Tibial nerve (tissue), 4 donors: ENCODE measurements at places on chromosomes 7 and 10.

DNA sequence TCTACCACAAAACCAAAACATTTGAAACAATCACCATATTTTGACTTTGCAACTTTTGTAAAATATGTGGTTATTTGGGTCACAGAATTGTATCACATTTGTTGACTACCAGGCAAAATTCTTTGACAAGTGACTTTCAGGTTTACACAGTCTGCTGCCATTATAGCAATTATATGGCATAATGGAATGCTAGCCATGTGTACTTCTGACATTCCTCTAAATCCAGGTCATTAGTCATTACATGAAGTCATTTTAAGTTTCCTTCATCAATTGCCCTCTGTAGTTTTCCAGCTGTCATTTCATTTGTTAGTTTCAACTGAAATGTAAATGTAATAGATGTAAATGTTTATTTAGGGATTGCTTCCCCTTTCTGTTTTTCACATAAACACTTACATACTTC lies 137.5 kb downstream of the IMMP2L start:
- DNase-seq = no peak

DNA sequence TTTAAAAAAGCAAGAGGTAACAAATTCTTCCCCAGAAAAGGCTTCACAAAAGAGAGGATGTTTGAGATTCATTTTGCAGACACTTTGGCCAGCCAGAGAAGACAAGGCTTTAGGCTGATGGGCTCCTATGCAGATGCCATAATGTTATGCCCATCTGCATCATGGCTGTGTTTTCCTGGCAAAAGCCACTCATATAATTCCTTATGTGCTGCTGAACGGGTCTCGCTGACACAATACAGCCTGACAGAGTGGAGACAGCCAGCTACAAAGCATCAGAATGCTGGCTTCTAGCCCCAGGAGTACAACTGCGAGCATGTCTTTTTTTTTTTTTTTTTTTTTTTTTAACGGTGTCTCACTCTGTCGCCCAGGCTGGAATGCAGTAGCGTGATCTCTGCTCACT lies 1157.4 kb upstream of the AUTS2 start:
- DNase-seq = no peak

DNA sequence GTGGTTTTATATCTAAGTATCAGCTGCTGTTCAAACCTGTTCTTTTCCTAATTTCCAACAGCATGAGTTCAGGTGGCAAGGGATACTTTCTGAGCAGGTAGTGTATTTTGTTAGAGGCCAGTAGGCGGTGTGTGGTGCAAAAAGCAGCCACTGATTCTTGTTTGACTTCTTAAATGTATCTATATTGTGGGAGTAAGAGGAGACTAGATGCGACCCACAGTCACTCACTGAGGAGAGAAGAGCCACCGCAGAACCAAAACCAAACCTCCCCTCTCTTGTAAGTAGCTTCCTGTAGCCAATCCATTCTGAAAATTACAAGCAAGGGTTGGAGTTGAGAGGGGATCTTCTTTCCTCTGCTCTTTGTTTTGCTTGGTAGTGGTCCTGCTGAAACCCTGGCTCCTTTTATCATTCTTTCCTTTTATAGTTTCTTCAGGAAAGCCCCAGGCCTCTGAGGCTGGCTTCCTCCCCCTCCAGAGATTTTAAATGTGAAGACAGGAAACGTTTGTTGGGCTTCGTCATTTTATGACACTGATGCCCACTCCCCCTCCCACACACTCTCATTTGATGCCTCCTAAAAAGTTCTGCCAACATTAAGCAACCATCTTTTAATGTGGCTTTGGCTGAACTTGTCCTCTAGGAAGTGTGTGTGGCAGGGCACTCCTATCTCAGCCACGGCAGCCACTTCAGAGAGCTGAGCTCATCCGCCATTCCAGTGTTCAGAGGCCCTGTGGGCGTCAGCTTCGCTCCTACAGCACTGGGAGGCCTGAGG lies 566.0 kb downstream of the SUGCT start:
- no peak for DNase-seq

GRCh38 chr7:132759482-132760243 lies 183.4 kb upstream of the PLXNA4 start:
- no peak for DNase-seq

DNA sequence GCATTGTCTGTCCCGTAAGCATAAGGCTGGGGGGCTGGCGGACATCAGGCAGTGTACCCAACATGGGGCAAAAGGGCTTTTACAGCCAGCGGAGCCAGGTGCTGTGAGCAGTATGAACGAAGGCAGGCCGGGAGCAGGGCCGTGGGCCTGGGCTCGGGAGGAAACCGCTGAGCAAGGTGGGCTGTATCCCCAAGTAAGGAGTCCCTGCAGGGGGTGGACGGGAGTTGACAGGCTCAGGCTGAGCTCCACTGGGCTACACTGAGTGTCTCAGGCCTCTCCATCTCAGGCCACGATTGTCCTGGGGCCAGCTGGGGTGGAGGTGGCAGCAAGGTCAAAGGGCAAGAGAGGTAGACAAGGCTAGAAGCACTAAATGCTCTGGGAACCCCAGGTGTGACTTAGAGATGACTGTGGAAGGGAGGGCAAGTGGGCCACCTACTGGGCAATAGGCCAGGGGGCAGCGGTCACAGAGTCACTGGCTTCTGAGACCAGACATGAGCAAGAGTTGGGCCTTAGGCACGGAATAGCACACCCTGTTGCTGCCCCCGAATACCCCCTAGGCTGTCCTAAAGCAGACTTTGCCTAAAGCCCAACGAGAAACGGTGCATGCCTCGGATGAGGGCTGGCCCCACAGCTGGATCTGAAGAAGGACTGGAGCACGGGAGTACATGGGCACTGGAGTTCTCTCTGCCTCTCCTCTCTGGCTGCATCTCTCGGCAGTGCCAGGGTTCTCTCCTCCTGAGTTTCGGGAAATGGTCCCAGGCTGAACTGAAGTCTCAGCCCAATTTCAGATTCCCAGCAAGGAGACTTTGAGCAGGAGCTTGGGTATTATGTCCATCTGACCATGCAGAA lies 10.8 kb upstream of the RAMP3 start:
- no peak for DNase-seq

- DNase-seq = no peak
These were observed 42.0 kb upstream of the MMD2 start for GRCh38 chr7:5001003-5001402.

GRCh38 chr10:79116801-79117723 lies 48.3 kb downstream of the ZMIZ1 start:
- peak; percentile 66 for DNase-seq

DNA sequence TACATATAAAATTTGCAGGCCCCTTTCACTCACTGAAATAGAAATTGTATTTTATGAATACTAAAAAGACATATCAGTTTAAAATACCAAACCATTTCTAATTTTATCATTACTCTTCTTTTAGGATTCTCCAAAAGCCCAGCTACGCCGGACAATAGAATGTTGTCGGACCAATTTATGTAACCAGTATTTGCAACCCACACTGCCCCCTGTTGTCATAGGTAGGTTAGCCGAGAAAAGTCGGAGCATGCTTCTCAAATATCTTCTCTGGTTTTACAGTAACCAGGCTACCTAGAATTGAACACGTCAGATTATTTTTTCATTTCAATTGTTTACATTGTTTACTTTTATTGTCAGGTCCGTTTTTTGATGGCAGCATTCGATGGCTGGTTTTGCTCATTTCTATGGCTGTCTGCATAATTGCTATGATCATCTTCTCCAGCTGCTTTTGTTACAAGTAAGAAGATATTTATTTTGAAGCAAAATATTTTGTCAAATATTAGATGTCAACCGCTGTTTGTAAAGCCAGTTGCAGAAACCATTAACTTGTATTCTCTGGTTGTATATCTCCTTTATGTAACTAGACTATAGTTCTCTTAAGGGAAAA lies 57.6 kb downstream of the MMRN2 start:
- peak; percentile 91 for DNase-seq

- no peak for DNase-seq
These were observed 1040.1 kb upstream of the LRRN3 start for GRCh38 chr7:110050785-110051184.

DNA sequence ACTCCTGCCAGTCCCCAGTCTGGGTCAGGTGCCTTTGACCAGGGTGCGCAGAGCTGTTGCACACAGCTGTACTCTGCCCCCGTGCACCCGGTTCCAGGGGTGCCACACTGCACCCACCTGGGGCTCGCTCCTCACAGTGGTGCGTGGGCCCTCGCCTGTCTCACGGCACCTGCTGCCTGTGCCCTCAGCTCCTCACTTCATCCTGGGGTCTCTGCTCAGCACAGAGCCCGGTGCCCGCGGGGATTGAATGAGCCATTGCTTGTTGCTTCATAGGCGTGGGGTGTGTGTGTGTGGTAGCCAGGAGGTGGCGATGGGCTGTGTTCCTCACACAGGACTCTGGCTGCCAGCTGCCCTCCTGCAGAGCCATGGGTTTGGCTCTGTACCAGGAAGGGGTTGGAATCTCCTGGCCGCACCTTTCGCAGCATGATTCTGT lies 18.5 kb downstream of the EIF3B start:
- no peak for DNase-seq

GRCh38 chr7:11155883-11156282 lies 182.2 kb downstream of the PHF14 start:
- no peak for DNase-seq

DNA sequence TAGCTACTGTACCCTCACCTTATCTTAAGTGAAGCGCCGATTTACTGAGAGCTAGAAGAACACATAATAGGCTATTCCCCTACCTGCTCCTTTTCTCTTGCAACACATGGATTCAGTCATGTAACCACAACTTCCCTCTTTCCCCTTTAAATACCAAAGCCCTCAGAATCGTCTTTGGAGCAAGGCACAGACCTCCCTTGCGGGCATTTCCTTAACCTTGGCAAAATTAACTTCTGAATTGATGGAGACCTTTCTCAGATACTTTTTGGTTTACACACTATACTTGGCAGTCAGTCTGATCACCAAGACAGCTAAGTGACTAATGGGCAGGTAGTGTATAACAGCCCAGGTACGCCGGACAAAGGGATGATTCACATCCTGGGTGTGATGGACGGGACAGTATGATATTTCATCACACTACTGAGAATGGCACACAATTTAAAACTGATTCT lies 72.7 kb upstream of the SEC61G start:
- DNase-seq = no peak

- DNase-seq = no peak
These were observed 83.3 kb upstream of the KLF6 start for GRCh38 chr10:3868271-3868664.

- DNase-seq = no peak
These were observed 207.8 kb downstream of the DYNC1I1 start for GRCh38 chr7:95980167-95980566.

DNA sequence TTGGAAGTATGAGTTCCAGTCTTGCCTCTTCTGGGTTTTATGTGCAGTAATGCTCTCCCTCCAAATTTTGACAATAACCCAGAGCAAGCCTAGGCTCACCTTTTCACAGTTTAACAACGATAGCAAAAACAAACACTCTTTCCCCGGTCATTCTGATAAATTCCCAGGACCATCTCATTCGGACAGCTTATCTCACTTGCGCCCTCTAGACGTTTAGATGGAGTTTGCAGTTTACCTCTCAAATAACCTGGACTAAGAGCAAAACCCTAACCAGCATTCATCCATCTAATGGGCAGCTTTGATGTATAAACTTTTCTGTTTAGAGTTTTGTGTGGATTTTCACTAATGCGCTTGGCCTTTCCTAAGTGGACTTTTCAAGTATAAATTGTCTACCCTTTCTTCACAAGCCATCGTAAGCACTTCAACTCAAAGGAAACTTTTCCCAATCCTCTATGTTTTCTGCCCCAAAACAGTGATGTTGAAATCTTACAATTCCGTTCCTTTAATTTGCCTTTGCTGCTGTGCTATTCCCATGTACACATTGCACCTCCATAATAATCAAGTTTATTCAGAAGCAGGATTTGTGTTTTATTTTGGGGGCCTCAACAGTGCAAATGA lies 114.9 kb downstream of the HDAC9 start:
- peak; percentile 41 for DNase-seq

- no peak for DNase-seq
These were observed 69.7 kb upstream of the STK17A start for GRCh38 chr7:43513251-43513650.

DNA sequence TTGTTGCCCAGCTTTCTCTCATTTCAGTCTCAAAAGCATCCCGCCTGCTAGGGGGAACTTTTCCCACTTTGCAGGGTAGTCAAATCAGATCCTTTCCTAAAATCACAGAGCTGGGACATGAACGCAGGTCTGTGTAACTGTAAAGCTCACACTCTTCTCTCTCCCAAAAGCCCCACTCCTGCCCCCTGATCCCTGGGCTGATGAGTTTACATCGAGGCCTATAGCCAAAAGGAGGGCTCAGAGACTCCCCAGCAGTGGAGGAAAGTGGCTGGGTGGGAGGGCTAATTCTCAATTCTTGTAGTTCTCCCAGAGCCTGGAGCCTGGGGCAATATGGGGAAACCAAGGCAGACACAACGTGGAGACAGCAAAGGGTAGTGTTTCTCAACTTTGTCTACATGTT lies 6.5 kb upstream of the MTPAP start:
- no peak for DNase-seq

GRCh38 chr10:132405463-132405991 lies 8.5 kb downstream of the PWWP2B start:
- no peak for DNase-seq

DNA sequence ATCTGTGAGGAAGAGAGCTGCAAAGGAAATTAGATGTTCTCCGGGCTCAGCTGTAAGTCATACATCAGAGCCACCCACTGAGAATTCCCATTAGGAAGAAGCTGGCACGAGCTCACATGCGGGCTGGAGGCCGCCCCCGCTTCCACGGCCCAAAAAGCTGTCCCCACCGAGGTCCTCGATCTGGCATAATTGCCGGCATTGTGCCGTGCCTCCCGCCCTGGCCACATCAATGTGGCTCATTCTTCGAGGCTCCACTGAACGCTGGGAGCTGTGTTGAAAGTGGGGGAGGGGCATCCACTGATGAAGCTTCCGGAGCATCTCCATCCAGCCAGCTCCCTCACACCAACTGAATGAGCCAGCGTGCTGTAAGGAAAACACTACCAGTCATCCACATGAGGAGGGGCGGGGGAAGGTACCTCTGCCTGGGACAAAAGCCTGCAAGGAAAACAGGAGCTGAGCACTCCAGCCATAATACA lies 173.1 kb downstream of the PTPRN2 start:
- no peak for DNase-seq

GRCh38 chr7:157432957-157433576 lies 96.3 kb downstream of the DNAJB6 start:
- peak; percentile 70 for DNase-seq

DNA sequence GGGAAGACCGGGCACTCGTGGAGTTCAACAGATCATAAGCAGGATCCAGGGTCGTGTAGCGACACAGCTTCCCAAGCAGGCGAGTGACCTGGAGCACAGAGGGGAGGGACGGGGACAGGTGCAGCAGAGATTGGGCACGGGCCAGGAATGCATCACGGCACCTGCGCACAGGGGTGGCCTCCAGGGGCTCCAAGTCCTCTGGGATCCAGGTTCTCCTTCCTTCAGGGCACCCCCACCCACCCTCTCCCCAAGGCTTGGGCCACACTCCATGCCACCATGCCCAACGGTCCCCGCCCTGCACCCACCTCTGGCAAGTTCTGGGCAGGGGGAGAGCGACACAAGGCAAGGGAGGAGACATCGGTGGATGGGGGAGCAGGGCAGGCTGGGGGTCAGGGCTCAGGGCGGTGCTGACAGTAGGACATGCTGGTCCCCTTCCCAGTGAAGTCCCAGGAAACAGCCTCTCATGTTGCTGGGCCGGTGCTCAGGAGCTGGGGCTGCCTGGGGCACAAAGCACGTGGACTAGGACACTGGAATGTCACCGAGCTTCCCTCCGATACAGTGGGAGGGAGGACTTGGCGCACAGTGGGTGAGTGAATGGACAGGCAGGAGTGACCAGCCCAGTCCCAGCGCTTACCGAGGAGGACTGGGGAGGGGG lies 597.3 kb downstream of the PTPRN2 start:
- no peak for DNase-seq
